ENCODE measurements at places on chromosomes 5 and 9. TPM values are rescaled to one million over a fixed set of nuclear protein-coding genes. Genes with fewer than 3 reads are reported as not detected.

- DNase-seq, result no peak
These were observed 19.1 kb upstream of the AK3 start for GRCh38 chr9:4760122-4760521.

DNA sequence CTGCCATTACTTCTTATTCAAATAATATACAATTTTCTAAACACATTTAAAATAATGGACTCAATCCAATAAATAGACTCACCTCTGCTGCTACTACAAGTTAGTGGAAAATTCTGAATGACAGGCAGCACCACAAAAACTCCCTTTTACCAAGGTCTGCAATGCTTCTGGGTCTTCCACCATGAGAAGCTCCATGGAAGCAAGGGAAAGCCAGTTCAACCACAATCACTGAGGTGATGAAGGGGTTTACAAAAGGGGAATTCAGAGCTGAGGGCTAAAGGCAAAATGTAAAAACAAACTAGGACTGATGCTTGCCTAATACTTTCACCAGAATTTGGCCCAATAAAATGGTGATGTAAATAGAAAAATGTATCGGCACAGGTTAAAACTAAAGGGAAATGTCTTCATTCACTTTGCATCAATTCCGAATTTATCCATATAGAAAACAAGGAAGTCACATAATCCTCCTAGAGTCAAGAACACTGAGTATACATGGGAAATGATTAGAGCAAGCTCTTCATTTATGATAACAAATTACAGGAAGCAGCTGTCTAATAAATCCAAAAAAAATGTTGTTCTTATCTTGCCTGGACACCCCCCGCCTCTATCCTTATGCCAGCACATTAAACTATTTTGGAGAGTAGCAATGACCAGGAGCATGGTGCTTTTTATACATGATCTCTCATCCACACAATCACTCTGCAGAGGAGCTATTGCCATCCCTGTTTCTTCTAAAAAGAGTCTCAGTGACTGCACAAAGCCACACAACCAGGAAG, 66.3 kb upstream of the NFIB start:
- DNase-seq, result no peak

The TRAF2 gene
- total RNA-seq, result 6.6 TPM

The PCDHGA2 gene
- 3.4 TPM for total RNA-seq

The LCN15 gene
- total RNA-seq, result not detected

The IL3 gene
- total RNA-seq, result not detected

DNA sequence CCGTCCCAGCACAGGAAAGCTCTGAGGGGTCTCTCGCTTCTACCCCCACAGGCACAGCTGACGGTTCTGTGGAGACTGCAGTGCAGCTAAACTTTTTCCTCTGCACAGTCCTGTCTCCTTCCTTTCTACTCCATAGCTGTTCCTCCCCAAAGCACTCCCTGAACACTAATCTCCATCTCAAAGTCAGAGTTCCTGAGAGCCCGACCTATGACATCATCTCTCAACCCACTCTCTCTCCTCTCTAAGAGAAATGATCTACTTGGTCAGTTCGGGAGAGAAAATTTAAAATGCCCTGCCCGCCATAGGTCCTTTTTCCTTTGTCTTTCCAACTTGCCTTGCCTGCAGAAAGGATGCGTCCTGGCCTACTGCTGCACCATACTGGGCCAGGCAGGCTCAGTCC, 90.6 kb downstream of the FANCC start:
- no peak for DNase-seq

The LCN6 gene
- not detected for total RNA-seq

DNA sequence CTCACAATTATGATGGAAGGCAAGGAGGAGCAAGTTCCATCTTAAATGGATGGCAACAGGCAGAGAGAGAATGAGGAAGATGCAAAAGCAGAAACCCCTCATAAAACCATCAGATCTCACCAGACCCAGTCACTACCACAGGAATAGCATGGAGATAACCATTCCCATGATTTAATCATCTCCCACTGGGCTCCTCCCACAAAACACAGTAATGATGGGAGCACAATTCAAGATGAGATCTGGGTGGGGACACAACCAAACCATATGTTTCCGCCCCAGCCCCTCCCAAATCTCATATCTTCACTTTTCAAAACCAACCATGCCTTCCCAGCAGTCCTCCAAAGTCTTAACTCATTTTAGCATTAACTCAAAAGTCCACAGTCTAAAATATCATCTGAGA, 304.0 kb downstream of the TUSC1 start:
- DNase-seq, result no peak

- no peak for DNase-seq
These were observed 371.3 kb upstream of the RGMB start for GRCh38 chr5:98402130-98402529.

The NDUFA8 gene
- 45.2 TPM for total RNA-seq

The BSPRY gene
- not detected for total RNA-seq

The UGT3A2 gene
- total RNA-seq, result not detected

The C9 gene
- not detected for total RNA-seq

DNA sequence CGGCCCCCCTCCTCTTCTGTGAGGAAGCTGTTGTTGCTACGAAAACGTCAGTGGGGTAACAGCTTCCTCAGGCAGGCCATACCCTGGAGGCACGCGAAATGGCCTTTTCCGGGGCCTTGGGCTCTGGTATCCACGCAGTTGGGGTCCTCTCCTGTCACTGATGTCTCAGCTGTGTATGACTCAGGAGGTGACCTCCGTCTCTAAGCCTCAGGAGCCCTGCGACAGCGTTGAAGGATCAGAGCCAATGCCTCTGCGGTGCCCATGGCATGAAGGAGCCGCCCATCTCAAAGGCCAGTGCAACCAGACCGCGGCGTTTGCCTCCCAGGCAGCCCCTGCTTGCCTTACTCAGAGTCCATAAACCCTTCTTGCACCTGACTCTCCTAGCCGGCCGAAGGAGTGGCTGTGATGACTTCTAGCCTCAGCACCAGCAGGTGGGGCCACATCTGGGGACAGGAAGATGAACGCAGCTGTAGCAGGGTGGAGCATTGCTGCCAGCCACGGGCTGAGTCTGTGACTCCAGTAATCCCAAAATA, 1.0 kb upstream of the MXD3 start:
- no peak for DNase-seq

GRCh38 chr5:19891658-19892057, 96.3 kb downstream of the CDH18 start:
- peak; percentile 72 for DNase-seq

DNA sequence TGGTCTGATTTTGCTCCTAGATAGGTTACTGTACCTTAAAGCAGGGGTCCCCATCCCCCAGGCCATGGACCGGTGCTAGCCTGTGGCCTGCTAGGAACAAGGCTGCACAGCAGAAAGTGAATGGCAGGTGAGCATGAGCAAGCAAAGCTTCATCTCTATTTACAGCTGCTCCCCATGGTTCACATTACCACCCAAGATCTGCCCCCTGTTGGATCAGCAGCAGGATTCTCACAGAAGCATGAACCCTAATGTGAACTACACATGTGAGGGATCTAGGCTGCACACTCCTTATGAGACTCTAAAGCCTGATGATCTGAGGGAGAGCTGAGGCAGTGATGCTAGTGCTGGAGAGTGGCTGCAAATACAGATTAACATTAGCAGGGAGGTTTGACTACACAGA, 78.1 kb downstream of the DRD1 start:
- no peak for DNase-seq

The FOXD4L5 gene
- total RNA-seq, result under 0.01 TPM

The RAB3C gene
- not detected for total RNA-seq

DNA sequence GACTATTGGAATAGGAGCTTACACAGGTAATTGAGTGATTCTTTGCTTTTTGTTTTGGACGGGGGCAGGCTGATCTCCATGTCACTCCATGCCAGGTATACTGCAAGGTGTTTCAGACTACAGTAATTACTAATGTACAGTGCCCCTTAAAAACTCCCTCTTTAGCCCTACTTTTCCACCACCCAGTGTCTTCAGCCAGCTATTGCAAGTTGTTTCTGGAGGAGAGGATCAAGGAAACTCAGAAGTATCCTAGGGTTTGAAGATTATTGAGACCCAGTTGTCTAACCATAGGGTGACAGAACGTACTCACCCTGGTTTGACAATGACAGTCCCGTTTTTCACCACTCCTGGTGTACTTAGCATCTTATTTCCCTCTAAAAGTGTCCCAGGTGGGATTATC, 13.4 kb downstream of the CFAP95 start:
- no peak for DNase-seq

DNA sequence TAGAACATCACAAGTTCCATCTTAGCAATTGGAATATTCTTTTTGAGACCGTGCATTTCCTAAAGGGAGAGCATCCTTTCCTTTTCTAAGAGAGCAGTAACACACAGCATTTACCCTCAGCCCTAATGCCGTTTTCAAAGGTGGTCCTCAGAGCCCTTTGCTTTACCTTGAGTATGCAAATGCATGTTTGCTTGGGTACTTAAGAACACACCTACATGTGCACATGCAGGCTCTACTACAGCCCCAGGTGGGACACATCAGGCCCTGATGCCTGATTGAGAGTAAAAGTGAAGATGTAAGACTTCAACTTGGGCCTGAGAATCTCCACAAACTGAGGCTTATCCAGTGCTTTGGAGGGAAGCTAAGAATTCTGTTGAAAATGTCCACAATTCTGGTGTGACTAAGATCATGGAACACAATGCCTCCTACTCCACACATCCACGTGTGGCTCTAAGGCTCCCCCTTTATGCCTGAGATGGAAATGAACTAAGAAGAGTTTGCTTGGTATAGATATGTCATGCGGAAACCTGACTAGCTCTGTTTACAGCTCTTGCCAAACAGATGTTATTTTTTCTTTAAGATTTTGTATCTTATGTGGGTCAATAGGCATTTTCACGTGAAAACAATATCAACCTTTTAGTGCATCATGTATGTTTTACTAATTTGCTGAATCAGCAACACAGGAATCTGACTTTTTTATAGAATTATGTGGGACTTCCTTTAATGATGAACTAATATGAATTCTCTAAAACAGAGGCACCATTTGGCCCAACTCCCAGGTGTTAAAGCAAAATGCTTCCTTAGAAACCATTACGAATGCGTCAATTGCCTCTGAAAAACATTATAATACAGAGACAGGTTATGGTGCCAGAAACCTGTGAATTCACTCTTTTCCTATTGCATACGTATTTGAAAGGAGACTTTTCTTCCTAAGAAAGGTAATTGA, 48.9 kb upstream of the SLC2A8 start:
- peak; percentile 75 for DNase-seq

GRCh38 chr5:93831449-93831848, 90.0 kb upstream of the POU5F2 start:
- DNase-seq, result peak; percentile 94

- DNase-seq, result no peak
These were observed 89.9 kb downstream of the SLC24A2 start for GRCh38 chr9:19698960-19699359.
